ENCODE measurements at places on chromosomes 4 and X.

- DNase-seq: peak; percentile 30
Measured at GRCh38 chr4:98113012-98113411, 30.3 kb downstream of the STPG2 start.

- DNase-seq: no peak
Measured at GRCh38 chrX:41421071-41421729, 25.9 kb upstream of the NYX start.

GRCh38 chr4:8267077-8267476, 2.5 kb upstream of the HTRA3 start:
- no peak for DNase-seq

DNA sequence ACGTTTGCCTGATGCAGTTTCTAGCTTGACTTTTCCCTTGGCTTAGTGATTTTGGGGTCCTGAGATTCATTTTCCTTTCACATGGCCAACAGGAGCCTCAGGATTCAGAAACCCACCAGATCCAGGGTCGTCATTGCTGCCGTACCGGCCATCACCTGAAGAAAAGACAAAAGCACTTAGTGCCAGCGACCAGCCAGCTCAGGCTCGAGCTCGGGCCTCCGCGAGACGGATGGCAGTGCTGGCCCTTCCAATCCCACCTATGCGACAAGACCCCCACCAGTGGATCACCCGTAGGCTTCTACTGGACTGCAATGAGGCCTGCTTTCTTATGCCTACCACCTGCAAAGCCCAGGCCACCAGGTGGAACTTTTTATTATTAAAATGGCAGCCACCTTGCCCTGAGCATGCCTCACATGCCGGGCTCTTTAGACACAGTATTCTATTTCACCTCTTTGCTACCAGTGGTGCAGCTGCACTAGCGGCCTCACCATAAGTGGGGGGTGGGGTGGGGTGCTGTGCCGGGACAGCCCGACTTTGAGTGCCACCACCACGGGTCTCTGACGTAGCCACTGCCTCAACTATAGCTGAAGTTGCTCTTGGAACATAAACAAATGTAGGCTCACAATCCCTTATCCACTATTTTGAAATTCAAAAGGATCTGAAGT, 84.3 kb downstream of the MTMR1 start:
- no peak for DNase-seq

GRCh38 chrX:109783701-109784079, 50.6 kb upstream of the ACSL4 start:
- no peak for DNase-seq

GRCh38 chrX:75045369-75045768, 110.7 kb downstream of the ABCB7 start:
- no peak for DNase-seq

DNA sequence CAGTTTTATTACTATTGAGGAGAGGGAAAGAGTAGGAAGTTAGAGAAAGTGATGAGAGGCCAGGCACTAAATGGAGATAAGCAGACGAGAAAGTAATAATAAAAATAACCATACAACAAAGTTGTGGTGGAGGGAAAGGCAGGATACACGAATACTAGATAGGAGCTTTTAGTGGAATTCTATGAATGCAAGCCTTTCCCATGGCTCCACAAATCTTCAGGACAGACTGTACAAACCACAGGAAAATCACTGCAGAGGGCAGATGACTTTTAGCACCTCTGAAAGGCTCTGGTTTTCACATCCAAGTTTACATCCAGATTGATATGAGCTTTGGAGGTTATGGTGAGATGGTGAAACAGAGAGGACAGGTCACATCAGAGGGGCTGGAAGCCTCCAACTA, 41.5 kb downstream of the TNIP3 start:
- no peak for DNase-seq

GRCh38 chrX:103101299-103102042, 8.5 kb upstream of the NXF3 start:
- DNase-seq: no peak

- peak; percentile 17 for DNase-seq
Measured at GRCh38 chrX:8738588-8739189, 6.8 kb upstream of the ANOS1 start.

GRCh38 chr4:115334736-115335411, 221.5 kb upstream of the NDST4 start:
- DNase-seq: no peak

GRCh38 chrX:50707955-50708699, 105.9 kb downstream of the SHROOM4 start:
- DNase-seq: no peak

- no peak for DNase-seq
Measured at GRCh38 chr4:71202705-71203104, 136.1 kb upstream of the SLC4A4 start.

DNA sequence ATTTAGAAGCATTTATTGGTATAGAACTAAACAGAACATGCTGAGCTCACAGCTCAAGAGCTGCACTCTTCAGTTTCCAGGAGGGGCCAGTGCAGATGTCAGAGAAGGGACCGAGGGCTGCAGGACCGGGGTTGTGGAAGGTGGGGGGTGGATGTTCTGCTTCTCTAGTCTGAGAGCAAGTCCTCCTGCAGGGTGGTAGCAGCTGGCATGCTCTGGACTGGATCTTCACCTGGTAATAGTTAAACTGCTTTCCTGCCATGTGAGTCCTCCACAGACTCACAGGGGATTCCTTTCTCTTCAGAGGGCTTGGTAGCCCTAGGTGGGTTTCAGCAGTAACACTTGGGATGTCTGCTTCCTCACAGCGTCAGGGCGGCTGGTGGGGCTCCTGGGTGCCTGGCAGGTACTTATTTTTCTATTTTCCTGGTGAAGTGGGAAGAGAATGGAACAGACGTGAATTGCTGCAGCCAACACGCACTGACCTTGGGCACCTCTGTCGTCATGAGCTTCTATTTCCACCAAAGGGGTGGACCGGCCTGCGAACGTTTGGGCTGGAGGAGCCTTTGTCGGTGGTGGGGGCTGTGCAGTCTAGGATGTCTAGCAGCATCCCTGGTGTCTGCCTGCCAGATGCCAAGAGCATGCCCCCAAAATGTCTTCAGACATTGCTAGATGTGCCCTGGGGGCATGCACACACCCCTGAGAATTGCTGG, 2.5 kb downstream of the MAEA start:
- DNase-seq: no peak

GRCh38 chr4:145483514-145483913, 1.9 kb downstream of the SMAD1 start:
- no peak for DNase-seq

GRCh38 chrX:19372547-19373331, 29.0 kb downstream of the PDHA1 start:
- DNase-seq: no peak

GRCh38 chrX:5998901-5999300, 229.8 kb downstream of the NLGN4X start:
- no peak for DNase-seq

GRCh38 chr4:189341881-189342280, 598.8 kb upstream of the FRG1 start:
- DNase-seq: no peak

DNA sequence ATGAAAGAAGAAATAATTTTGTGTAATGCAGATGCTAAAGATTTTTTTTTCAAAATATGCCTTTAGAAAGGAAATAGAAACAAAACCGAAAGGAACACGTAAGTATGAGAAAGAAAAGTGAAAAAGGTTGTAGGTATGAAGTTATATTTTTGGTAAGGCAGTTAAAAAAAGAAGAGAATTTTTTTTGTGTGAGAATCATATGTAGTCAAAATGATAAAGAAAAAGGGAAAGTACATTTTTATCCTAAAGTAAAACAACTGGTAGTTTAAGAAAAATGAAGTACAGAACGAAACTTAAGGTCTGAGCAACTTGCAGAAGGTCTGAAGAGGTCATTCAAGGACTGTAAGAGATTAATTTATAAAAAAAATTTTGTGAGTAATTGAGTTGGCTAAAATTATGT, 164.0 kb upstream of the TRAM1L1 start:
- no peak for DNase-seq

- no peak for DNase-seq
Measured at GRCh38 chr4:104591510-104591911, 96.8 kb upstream of the CXXC4 start.

DNA sequence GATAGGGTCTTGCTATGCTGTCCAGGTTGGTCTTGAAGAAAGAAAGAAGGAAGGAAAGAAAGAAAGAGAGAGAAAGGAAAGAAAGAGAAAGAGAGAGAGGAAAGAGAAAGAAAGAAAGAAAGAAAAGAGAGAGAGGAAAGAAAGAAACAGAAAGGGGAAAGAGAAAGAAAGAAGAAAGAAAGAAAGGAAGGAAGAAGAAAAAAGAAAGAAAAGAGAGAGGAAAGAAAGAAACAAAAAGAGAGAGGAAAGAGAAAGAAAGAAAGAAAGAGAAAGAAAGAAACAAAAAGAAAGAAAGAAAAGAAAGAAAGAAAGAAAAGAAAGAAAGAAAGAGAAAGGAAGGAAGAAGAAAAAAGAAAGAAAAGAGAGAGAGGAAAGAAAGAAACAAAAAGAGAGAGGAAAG, 95.8 kb upstream of the SHOX start:
- DNase-seq: no peak

- DNase-seq: no peak
Measured at GRCh38 chrX:12526306-12526705, 264.9 kb upstream of the PRPS2 start.

DNA sequence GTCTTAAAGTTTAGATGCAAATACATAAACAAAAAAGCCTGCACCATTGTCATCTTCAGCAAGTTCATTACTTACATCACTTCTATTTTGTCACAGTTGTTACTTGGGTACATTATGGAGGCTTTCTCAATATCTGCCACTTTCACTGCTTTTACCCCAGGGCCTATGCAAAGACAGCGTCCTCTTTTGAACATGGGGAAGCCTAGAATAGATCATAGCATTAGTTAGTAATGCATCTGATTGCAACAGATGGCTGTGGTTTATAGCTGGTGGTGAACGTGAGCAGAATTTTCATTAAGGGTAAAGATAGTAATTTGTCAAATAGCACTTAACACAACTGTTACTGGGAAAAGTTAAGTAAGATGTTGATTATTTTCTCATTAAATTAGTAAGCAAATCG, 729 bp downstream of the CXCL11 start:
- DNase-seq: no peak

- DNase-seq: no peak
Measured at GRCh38 chr4:41039317-41039716, 175.0 kb downstream of the APBB2 start.

GRCh38 chr4:10671799-10672198, 12.8 kb downstream of the CLNK start:
- DNase-seq: no peak

DNA sequence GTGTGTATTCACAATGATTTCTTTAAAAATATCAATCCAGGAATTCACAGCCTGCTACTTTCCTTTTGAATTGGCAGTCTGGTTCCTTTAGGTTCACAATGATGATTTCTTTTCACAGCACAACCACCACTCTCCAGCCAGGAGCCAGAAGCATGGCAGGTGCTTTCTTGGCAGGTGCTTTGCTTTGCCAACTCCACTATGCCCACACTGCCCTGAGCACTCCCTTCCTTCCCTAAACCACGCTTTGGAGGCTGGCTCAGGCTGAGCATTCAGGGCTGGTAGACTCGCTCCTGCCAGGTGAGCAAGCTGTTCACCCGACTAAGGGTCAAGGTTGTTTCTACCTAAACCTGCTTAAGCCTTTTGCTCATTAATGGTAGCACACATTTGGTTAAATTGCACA, 184.5 kb downstream of the SH3KBP1 start:
- DNase-seq: no peak

GRCh38 chrX:34350561-34351335, 218.6 kb upstream of the FAM47A start:
- DNase-seq: no peak

DNA sequence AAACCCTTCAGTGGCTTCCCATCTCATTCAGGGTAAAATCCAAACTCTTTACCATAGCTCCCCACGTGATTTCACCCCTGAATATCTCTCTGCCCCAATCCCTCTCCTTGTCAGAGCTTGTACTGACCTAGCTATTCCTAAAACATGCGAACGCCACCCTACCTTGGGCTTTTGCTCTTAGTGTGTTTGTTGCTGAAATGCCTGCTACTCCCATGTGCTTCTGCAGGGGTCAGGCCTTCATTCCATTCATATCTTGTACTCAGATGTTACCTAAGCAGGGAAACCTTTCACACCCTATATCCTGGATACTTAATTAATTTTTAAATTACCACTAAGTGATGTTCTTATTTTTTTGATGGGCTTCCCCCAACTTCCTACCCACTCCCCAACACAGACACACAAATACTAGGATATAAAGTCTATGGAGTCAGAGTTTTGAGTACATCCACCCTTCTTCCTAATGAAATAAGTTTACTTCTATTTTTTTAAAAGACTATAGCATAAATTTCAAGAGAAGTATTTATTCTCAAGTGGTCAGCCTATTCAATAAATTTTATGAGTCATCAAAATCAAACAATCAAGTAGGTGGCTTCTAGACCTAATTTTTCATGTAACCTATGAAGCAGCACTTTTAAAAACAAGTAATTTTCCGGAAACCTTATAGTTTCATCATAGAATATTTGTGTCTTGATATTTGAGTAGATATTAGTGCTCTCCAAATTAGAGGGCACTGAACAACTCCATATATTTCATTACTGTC, 189.4 kb downstream of the RAPGEF2 start:
- DNase-seq: no peak

DNA sequence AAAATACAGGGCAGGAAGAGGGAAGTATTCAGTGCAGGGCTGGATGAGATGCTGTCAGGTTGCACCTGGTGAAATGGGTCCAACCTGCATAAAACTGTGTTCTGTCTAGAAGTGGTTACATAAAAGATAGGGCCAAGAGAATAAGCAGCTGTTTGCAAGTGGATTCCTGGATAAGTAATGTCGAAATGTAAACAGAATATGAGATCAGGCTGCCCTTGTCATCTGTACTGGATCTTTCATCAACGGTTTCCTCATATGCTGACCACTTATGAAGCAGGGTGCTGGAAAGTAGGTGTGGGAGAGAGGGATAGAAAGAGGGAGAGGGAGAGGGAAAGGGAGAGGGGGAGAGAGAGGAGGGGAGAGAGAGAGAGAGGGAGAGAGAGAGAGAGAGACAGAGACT, 349.8 kb upstream of the CPEB2 start:
- DNase-seq: no peak

DNA sequence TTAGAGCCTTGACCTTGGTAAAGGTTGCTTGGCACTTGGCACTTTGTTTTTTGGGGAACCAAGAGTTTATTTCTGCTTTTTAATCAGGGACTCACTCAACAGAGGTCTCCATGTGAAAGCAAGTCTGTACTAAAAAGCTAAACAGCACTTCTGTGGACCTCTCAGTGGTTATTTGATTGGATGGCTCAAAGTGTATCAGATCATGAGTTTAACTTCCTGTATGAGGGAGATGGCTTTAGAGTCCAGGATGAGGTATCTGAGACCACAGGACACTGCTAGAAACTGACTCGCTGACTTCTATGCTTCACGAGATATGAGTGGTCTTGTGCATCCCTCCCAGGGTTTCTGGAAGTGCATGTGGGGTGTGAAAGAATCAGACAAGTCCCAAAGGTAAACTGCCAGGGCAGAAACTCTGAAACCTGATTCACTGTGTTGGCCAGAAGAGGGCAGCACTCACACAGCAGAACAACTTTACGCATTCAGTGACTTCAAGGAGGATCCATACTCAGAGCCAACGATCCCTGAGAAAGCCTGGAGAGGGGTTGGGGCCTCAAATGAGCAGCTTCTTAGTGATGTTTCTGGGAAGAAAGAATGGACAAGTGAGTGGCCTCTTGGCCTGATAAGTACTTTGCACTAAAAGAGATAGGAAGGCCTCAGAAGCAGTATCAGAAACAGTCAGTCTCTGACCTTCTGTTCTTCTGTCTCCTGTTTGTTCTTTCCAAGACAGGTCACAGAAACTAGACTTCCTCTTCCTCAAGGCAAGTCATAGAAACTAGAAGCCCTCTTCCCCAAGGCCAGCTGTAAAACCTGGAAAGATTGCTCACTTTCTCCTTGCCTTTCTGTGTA, 220.3 kb upstream of the CXCL13 start:
- peak; percentile 62 for DNase-seq
